ENCODE measurements at places on chromosomes 1 and 21. TPM values are rescaled to one million over a fixed set of nuclear protein-coding genes. Genes with fewer than 3 reads are reported as not detected.

DNA sequence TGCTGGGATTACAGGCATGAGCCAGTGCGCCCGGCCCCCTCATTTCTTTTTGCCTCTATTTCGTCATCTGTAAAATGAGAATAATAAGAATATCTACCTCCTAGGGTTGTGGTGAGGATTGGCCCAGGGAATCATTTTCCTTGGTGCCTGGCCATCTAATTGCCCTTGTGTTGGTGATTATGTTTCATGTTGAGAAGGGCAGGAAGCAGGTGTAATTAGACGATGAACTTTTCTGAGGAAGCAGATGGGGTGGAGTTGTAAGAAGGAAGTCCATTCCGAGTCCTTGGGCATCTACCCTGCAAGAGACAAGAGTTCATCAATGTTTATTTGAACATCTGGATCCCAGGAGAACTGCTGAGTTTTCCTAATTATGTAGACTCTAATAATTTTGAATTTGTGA, 38.7 kb upstream of the NEK2 start:
- no peak overlapping the region for H3K27ac ChIP-seq
- DNase-seq, result no peak
- H3K36me3 ChIP-seq, result no peaks in the 10 kb centered on the region
- no peaks in the 10 kb centered on the region for H3K27me3 ChIP-seq
- H3K4me3 ChIP-seq, result no peak overlapping the region

DNA sequence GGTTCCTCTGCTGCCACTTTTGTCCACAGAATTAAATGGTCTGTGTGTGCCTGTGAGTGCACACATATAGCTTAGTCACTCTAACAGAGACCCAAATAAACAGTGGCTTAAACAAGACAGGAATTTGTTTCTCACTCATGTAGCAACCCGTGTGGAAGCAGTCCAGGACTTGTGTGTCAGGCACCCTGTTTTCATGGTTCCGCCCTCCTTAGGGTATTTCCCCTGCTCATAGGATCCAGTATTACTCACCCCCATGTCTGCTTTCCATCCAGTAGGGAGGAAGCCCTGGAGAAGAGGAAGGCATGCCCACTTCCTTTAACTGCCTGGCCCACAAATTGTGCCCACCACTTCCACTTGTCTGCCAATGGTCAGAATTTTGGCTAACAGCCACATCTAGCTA, 41.3 kb upstream of the TACSTD2 start:
- no peak overlapping the region for H3K4me3 ChIP-seq
- no peak for DNase-seq
- no peaks in the 10 kb centered on the region for H3K4me1 ChIP-seq
- H3K27me3 ChIP-seq, result peaks cover 38% of the 10 kb centered on the region

- H3K27ac ChIP-seq, result no peak overlapping the region
- no peaks in the 10 kb centered on the region for H3K27me3 ChIP-seq
- no peak overlapping the region for H3K4me3 ChIP-seq
- H3K36me3 ChIP-seq, result no peaks in the 10 kb centered on the region
- no peak for DNase-seq
- H3K4me1 ChIP-seq, result no peaks in the 10 kb centered on the region
These were observed 463.5 kb downstream of the SMYD3 start for GRCh38 chr1:246043556-246043955.

GRCh38 chr1:50420689-50421365, 2.4 kb downstream of the DMRTA2 start:
- peaks cover 19% of the 10 kb centered on the region for H3K36me3 ChIP-seq
- peaks cover 49% of the 10 kb centered on the region for H3K4me1 ChIP-seq
- peaks cover 51% of the 10 kb centered on the region for H3K27me3 ChIP-seq
- H3K4me3 ChIP-seq, result peak overlapping the region; percentile 29
- no peak for DNase-seq

DNA sequence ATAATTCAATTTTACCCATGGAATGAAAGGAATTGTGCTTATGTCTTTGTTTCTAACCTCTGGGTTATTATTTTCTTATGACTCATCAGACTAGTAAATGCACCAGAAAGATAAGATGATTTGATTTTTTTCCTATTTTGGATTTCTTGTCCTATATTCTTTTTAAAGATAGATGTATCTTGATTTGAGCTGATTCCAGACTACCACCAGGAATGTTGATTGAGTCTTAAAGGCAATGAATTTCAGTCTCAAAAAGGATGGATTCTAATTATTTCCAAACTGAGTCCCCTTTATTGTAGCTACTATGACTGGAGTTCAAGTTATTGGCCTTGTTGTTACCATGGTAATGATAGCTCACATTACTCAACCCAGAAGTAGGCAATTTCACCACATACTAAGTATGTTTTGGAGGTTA, 95.8 kb upstream of the RGS4 start:
- no peak overlapping the region for H3K4me3 ChIP-seq
- H3K27me3 ChIP-seq, result peaks cover 22% of the 10 kb centered on the region

DNA sequence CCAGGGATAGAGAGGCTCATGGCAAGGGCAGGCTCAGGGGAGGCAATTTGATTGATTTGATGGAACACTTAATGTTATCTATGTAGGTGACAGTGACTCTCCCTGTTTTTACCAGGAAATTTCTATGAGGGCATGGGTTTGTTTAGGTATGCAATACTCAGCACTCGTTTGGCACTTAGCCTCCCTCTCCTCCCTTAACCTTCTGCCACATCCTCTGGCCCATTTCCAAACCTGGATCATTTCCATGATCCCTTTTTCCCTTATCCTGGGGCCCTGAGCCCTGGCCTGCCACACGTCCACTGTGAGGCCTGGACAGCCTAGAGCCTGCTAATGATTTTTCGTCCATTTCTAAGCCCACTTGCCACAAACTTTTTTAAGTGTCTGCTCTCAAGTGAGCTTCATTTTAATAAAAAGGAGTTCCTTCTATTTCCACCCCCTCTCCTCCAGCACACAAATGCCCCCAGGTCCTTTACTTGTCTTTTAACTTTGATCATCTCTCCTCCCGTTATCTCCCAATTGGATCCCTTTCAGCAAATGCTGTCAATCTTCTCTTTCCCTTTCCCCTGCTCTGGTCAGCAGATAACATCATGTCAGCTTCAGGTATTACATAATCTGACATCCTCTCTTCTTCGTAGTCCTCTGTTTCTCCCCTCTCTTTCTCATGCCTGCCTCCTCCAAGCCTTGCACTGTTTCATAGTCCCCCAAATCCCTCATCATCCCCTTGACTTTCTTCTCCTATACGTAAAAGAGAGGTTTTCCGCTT, 37.8 kb upstream of the GADD45A start:
- no peak for DNase-seq
- H3K4me3 ChIP-seq, result no peak overlapping the region
- H3K27me3 ChIP-seq, result no peaks in the 10 kb centered on the region
- no peaks in the 10 kb centered on the region for H3K36me3 ChIP-seq
- no peaks in the 10 kb centered on the region for H3K4me1 ChIP-seq
- H3K27ac ChIP-seq, result no peak overlapping the region

DNA sequence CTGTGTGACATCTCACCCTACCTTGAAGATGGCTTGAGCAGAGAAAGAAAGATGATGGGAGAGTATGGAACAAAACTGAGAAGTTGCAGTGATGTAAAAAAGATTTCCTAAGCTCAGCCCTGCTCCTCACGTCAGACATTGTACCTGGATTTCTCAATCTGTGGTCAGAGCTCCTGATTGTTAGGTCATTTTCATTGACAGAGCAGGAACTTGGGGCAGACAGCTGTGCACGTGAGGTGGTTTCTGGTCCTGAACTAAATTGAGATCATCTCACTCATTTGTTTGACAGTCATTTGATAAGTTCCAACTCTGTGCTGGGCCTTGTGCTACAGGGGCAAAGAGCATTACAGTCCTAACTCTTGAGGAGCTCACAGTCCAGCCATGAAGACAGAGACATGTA, 10.2 kb downstream of the TRAF3IP3 start:
- peaks cover 61% of the 10 kb centered on the region for H3K36me3 ChIP-seq
- no peak overlapping the region for H3K4me3 ChIP-seq
- H3K27ac ChIP-seq, result no peak overlapping the region
- no peak for DNase-seq
- peaks cover 56% of the 10 kb centered on the region for H3K4me1 ChIP-seq

Gene DCST1
- not detected for total RNA-seq

Gene SPSB1
- 1.4 TPM for total RNA-seq

Gene FAF1
- 84.9 TPM for total RNA-seq
